ENCODE measurements at places on chromosomes 2 and 18.

GRCh38 chr2:119212139-119212800, 11.4 kb upstream of the STEAP3 start:
- no peak for DNase-seq
- H3K27me3 ChIP-seq = peaks cover 5% of the 10 kb centered on the region
- no peak overlapping the region for H3K27ac ChIP-seq
- H3K36me3 ChIP-seq = no peaks in the 10 kb centered on the region

DNA sequence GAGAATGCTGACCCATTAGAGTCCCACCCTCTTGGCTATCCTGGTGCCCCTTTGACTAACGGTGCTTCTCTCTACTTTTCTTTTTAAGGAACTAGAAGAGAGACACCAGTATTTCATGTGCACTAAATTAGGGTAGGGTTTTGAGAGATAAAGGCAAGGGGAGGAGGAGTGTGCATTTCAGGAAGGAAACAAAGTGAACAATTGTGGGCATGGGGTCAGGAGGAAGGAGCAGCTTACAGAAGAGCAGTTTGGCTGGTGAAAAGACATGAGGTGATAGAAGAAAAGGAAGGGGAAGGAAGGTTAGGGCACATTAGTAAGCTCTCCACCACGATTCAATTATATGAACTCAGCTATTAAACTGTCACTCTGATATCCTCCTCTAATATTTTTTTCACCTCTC, 105.8 kb upstream of the CTAGE1 start:
- H3K36me3 ChIP-seq = no peaks in the 10 kb centered on the region
- no peaks in the 10 kb centered on the region for H3K27me3 ChIP-seq
- no peak overlapping the region for H3K27ac ChIP-seq
- H3K4me1 ChIP-seq = peaks cover 16% of the 10 kb centered on the region

- H3K4me3 ChIP-seq = no peak overlapping the region
- H3K36me3 ChIP-seq = no peaks in the 10 kb centered on the region
- DNase-seq = no peak
- no peak overlapping the region for H3K27ac ChIP-seq
- no peaks in the 10 kb centered on the region for H3K4me1 ChIP-seq
- no peaks in the 10 kb centered on the region for H3K27me3 ChIP-seq
These were observed 281.9 kb downstream of the SRBD1 start for GRCh38 chr2:45329045-45329677.

DNA sequence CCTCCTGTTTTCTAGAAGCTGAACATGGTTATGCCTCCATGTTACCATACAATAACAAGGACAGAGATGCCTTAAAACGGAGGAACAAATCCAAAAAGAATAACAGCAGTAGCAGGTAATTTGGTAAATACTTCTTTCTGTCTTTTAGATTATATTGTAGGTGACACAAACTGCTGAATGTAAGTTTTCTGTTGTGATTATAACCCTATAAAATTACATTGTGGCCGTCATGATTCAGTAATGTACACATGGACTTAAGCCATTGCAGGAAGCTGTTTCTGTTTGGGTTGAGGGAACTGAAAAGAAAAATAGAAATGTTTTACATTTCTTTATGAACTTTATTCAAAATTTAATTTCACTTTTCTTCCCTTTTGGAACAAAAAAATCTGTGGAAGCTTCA, 1.2 kb downstream of the MXD1 start:
- H3K4me3 ChIP-seq = peak overlapping the region; percentile 81
- no peaks in the 10 kb centered on the region for H3K4me1 ChIP-seq
- H3K27me3 ChIP-seq = peaks cover 6% of the 10 kb centered on the region
- H3K27ac ChIP-seq = no peak overlapping the region

- peaks cover 3% of the 10 kb centered on the region for H3K27me3 ChIP-seq
- no peak overlapping the region for H3K27ac ChIP-seq
- no peaks in the 10 kb centered on the region for H3K4me1 ChIP-seq
- H3K4me3 ChIP-seq = no peak overlapping the region
- peaks cover 3% of the 10 kb centered on the region for H3K36me3 ChIP-seq
These were observed 83.6 kb downstream of the FAM161A start for GRCh38 chr2:61770298-61770697.
